ENCODE measurements at places on chromosomes 7 and 10.

- no peaks in the 10 kb centered on the region for H3K4me1 ChIP-seq
- H3K27ac ChIP-seq, result no peak overlapping the region
- no peak for DNase-seq
- H3K27me3 ChIP-seq, result no peaks in the 10 kb centered on the region
- H3K36me3 ChIP-seq, result no peaks in the 10 kb centered on the region
Observed at GRCh38 chr7:146090023-146090645, 26.5 kb upstream of the CNTNAP2 start.

DNA sequence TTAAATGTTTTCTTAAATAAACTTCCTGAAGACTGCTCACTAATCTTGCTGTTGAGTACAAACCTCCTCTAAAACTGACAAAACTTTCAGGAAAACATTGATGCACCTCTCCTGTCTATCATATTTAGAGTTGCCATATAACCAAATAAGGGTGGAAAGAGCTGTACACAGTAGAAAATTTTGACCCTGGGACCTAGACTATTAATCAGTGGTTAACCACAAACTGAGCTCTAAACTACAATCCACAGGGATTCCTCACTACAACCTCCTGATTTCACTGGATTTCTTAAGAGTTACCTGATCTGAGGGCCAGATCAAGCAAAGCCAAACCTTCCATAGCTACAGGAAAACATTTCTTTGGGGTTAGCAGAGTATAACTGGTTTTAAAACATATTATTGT is 39.9 kb upstream of the WNT16 start:
- peaks cover 25% of the 10 kb centered on the region for H3K27me3 ChIP-seq
- H3K4me1 ChIP-seq, result peaks cover 13% of the 10 kb centered on the region
- DNase-seq, result no peak
- H3K4me3 ChIP-seq, result no peak overlapping the region

DNA sequence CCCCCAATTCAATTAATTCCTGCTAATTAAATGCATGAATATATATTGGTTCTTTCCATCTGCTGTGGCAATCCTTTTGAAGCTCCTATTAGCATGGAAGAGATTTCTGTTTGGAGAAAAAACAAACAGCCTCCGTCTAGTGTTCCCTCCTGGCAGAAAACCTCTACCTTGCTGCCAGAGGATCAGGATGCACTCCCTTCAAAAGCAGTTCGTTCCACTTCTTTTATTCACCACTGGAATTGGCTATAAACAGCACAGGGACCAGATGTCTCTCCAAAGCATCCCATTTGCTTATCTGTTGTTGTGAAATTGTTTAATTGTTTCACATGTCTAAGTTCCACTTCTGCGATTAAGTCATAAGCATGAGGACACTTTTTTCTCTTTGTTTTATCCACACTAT is 77.8 kb upstream of the PTN start:
- H3K27me3 ChIP-seq, result no peaks in the 10 kb centered on the region
- no peak for DNase-seq
- H3K36me3 ChIP-seq, result no peaks in the 10 kb centered on the region
- H3K27ac ChIP-seq, result no peak overlapping the region
- no peaks in the 10 kb centered on the region for H3K4me1 ChIP-seq

DNA sequence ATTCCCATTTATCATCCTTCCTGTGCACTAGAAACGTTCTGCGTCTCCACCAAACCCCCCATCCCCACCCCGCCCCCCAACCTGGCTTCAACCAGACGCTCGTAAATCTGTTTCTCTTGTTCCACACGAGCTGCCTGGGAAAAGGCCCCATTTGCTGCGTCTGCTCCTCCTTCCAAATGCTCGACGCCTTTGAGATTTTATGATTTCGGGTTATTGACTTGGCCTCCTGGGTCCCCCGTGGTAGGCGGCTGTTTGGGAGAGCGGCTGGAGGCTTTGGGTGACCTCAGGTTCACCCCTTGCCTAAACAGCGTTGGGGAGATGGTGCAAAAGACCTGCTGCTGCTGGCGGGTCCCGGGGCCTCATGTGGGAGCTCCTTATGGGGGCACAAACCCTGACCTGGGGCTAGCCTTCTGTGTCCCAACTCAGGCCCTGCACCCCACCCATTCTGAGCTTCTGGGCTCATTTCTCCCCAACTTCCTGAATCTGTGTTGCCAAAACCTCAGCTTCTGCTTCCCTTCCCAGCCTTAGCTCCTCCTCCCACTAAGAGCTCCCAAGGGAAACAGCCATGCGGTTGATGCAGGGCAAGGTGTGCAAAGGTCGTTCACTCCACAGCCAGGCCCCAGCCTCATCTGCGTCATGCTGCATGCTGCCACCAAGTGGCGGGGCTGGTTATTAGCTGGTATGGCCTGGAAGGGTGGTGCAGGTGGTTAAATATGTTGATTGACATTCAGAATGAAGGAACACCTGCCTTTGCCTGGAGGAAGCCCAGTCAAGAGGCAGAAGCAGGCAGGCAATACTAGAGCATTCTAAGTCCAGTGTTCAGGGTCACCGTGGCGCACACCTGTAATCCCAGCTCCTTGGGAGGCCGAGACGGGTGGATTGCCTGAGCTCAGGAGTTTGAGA is 49.1 kb upstream of the ELN start:
- no peak overlapping the region for H3K27ac ChIP-seq
- DNase-seq, result peak; percentile 30
- no peak overlapping the region for H3K4me3 ChIP-seq
- H3K4me1 ChIP-seq, result no peaks in the 10 kb centered on the region

DNA sequence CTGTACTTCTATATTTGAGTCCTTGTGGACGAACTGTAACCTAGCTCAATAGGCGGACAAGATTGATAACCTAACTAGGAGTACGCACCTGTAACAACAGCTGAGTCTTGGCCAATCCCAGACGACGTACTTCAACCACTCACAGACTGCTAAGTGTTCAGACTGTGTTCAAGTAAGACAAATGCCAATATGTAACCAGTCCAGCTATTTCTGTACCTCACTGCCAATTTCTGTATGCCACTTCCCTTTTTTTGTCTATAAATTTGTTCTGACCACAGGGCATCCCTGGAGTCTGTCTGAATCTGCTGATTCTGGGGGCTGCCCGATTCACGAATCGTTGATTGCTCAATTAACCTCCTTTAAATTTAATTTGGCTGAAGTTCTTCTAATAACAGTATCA is 32.2 kb downstream of the HACD1 start:
- H3K27me3 ChIP-seq, result no peaks in the 10 kb centered on the region
- H3K27ac ChIP-seq, result no peak overlapping the region

- H3K4me1 ChIP-seq, result no peaks in the 10 kb centered on the region
- no peaks in the 10 kb centered on the region for H3K27me3 ChIP-seq
- no peak overlapping the region for H3K27ac ChIP-seq
- H3K36me3 ChIP-seq, result peaks cover 10% of the 10 kb centered on the region
Observed at GRCh38 chr10:92350411-92350810, 59.4 kb downstream of the MARCHF5 start.

- H3K4me3 ChIP-seq, result no peak overlapping the region
- H3K36me3 ChIP-seq, result no peaks in the 10 kb centered on the region
- no peak for DNase-seq
- no peaks in the 10 kb centered on the region for H3K27me3 ChIP-seq
Observed at GRCh38 chr10:9342885-9343570, 1288.5 kb downstream of the GATA3 start.

DNA sequence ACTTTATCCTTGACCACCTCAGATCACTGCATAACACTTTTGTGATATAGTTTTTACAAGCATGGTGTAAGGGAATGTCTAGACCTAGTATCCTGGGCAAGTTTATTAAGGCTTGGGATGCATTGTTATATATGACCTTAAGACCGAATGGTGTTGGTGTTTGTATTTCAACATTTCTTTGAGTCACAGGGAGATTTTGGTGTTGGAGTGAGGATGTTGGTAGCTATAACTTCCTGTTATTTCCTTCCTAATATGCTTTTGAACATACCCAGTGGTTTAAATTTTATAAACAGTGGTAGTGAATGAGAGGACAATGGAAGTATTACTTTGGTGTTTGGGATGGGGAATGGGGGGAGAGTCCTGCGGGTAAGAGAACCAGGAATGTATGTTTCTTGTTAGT is 2.6 kb downstream of the EXOC4 start:
- H3K27ac ChIP-seq, result no peak overlapping the region
- H3K4me1 ChIP-seq, result peaks cover 39% of the 10 kb centered on the region
- DNase-seq, result no peak
- H3K27me3 ChIP-seq, result no peaks in the 10 kb centered on the region
